Activated CD4-positive, CD25-positive, alpha-beta regulatory T cell (primary cell): ENCODE measurements at places on chromosomes 6 and 20.

- peak; percentile 18 for DNase-seq
These were observed 381 bp downstream of the MAP3K7 start for GRCh38 chr6:90586546-90586835.

DNA sequence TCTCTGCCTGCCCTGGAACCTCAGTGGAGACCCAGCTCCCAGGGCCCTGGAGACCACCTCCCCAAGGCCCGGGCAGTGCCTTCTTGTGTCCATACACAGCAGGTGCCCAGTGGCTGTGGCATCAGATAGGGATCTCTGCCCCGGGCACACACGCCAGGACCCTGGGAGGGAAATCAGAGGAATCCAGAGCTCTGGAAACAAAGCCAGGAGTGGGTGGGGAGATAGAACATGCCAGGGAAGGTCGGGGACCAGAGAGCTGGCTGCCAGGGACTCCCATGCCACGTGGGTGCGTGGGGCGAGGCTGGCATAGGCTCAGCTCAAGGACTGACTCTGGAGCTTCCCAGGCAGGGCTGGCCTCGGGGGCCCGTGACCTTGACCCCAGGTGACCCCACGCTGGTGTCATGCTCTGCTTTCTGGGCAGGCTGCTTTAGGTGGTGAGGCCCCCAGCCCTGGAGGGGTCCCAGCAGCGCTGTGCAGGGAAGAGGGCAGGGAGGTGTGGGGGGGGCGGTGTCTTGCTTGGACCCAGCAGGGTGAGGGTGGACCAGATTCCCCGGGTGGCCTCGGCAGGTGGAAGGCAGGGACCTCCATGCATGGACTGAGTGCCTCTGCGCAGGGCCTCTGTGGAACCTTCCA is 17.6 kb upstream of the GATA5 start:
- no peak for DNase-seq

DNA sequence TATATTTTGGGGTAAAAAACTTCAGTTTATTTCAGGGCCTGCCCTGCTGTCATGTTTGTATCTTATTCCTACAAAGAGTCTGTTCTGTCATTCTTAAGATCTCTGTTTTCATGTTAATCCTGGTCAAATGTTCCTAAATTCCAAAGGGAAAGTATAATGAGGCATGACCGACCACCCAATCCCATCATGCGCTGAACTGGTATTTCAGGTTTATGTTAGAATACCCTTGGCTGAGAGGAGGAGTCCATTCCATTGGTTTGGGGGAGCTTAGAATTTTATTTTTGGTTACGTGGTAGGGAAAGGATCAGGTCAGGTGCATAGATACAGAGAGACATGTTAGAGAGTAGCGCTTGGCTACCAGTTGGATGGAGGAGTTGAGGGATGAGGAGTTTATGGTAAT is 25.7 kb downstream of the CFAP61 start:
- no peak for DNase-seq

DNA sequence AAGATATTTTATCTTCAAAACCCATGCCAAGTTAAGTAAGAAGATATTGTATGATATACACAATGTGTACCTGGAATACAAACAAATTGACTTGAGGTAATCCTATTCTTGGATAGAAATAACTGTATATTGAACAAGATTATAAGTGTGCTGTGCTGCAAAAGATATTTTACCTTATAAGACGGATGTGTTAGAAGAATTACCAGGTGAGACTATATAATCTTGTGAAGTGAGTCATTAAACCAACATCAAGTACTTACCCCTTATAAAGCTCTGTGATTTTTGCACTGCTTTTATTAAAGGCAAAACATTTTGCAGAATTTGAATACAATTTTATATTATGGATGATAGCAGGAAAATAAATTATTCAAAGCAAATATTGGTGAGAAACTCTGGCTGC is 570.0 kb downstream of the MMUT start:
- no peak for DNase-seq

DNA sequence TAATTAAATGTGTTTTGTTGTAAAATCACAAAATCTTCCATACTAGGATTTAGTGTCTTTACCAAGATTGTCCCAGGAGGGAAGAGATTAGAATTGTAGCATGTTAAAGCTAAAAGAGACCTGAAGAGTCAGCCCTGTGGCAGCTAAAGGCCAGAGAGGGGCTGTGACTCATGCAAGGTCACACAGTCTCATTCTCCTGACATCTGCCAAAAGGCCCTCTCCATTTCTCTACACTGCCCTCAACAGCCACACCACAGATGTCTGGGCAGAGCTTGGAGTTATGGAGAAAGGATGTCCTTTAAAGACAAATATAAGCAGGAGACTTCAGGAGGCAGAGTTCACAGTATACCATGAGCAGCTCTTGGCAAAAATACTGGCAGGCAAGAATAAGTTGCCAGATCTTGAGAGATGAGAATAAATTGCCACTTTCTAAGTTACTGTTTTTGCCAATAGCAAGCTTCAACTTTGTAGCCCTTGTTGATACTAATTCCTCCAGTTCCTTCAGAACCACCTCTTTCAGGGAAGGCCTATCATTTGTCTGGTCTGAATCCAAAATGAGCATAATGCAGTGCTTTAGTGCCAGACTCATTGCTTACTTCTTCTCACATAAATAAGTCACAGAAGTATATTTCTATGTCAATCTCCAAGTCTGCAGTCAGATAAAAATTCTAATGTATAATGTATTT is 41.7 kb downstream of the AKIRIN2 start:
- DNase-seq: no peak

DNA sequence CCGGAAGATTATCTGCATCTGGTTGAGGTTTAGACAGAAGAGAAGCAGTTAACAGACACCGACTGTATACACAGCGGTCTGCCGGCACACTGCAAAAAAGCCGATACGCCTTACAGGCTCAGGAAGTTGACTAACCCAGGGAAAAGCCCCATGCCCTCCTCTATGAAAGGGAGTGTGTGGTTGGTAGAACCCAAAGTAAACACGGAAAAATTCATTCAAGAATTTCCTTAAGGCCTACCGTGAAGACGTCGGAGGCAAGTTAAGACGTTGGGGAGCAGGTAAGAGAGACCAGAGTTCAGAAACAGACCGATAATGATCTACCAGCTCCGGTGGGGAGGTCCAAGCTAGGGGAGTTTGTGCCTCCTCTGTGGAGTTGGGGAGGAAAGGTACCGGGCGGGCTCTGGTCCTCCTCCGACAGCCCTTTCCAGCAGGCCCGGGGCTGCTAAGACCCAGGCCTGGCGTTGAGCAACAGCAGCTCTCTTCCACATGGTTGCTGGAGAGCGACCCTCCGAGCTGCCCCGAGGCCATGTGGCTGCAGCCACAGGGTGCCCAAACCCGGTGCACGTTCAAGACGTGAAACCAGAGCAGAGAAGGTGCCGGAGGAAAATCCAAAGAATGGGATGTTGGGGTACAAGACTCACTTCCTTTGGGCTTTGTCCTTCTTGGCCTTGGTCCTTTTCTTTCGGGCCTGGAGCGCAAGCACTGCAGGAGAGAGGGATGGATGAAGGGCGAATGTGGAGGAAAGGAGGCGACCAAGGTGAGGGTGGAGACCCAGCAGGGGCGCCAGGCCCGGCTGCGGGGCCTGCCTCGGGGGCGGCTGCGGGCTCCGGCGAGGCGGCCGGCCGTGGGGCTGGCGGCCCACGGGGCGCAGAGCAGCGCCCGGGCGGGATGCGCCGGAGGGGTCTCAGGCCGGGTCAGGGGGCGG is 809 bp downstream of the SRPK1 start:
- no peak for DNase-seq

- no peak for DNase-seq
These were observed 37.2 kb upstream of the PLCB1 start for GRCh38 chr20:8094850-8095249.

DNA sequence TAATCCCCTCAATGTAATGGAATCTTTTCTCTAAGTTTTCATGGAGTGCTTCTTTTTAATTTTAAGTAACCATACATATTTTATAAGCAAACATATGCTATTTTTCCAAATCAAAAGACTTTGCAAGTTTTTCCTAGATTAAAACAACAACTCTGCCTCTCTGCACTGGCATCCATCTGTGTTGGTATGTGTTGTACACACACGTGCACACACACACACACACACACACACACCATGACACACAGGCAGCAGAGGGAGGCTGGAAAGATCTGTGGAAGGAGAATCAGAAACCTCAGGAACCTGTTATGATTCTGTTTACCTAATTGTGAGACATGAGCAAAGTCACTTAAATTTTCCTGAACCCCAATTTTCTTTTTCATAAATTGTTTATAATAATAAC is 295.0 kb upstream of the PRDM1 start:
- DNase-seq: no peak

- DNase-seq: no peak
These were observed 233.6 kb upstream of the ASCC3 start for GRCh38 chr6:101114703-101115102.

- DNase-seq: peak; percentile 41
These were observed at the start of gene RBBP9 for GRCh38 chr20:18496740-18497592. RBBP9 (minus strand) TSS chr20:18497225; CDS start chr20:18497167, 58 bp downstream.

DNA sequence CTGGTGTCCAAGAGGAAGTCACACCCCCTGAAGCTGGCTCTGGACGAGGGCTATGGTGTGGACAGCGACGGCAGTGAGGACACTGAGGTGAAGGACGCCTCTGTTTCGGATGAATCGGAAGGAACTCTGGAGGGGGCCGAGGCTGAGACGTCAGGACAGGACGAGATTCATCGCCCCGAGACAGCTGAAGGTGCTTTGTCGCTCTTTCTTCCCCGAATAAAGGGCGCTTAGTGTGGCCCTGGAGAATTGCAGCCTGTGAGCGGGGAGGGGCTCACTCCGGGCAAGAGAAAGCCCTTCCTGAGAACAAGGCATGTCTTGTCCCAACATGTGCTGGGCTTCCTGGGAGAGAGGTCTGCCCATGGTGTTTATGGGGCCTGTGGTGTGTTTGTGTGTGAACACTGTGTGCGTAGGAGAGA is 41.4 kb downstream of the MYT1 start:
- DNase-seq: no peak

GRCh38 chr20:35559042-35559693 is 17.3 kb downstream of the ERGIC3 start:
- DNase-seq: no peak

GRCh38 chr20:11195899-11196558 is 522.2 kb upstream of the JAG1 start:
- DNase-seq: no peak

DNA sequence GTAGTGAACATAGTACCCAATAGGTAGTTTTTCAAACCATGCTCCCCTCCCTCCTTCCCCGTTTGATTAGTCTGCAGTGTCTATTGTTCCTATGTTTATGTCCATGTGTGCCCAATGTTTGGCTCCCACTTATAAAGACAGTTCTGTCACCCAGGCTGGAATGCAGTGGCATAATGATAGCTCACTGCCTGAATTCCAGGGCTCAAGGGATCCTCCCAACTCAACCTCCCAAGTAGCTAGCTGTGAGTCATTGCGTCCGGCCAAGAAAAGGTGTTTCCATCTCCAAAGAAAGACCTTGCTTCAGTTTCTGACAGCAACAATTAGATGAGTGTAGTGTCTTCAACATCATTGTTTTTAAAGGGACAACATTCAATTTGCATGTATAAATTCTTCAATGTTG is 131.1 kb upstream of the CEP162 start:
- no peak for DNase-seq

DNA sequence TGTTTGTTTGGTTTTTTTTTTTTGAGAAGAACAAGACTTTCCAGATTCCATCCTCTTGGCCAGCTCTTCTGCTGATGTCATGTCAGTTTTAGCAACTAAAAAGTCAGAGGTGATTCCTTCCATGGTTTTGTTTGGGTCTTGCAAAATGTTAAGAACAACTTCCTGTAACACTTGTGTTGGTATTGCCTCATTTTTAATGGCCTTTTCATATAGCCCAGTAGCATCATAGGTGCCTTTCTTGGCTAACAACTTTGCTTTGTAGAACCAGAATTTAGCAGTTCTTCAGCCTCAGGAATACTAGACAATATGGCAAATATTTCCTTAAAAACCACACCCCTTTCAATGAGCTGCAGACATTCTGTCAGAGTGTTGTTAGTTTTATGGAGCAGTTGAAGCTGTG is 99.5 kb upstream of the SIRPG start:
- no peak for DNase-seq

GRCh38 chr6:158706369-158706982 is 56.6 kb downstream of the SYTL3 start:
- no peak for DNase-seq

GRCh38 chr20:5714261-5715041 is 35.8 kb upstream of the SHLD1 start:
- peak; percentile 53 for DNase-seq

DNA sequence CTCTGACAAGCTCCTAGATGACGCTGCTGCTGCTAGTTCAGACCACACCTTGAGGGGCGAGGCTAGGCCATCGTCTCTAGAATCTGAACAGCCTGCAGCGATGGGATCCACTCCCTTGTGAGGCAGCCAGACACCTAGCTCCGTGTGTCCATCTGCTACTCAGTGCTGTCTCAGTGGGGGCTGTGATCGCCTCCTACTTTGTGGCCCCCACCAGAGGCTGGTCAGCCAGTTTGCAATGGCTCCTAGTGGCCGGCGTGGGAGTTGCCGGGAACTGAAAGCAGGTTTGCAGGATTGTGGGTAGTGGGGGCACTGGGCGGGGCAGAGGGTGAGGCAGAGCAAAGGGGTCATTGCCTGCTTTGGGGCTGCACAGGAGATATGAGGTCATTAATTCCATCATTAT is 2.8 kb downstream of the CCN5 start:
- DNase-seq: no peak

GRCh38 chr20:33969563-33969962 is 24.1 kb upstream of the RALY start:
- no peak for DNase-seq

DNA sequence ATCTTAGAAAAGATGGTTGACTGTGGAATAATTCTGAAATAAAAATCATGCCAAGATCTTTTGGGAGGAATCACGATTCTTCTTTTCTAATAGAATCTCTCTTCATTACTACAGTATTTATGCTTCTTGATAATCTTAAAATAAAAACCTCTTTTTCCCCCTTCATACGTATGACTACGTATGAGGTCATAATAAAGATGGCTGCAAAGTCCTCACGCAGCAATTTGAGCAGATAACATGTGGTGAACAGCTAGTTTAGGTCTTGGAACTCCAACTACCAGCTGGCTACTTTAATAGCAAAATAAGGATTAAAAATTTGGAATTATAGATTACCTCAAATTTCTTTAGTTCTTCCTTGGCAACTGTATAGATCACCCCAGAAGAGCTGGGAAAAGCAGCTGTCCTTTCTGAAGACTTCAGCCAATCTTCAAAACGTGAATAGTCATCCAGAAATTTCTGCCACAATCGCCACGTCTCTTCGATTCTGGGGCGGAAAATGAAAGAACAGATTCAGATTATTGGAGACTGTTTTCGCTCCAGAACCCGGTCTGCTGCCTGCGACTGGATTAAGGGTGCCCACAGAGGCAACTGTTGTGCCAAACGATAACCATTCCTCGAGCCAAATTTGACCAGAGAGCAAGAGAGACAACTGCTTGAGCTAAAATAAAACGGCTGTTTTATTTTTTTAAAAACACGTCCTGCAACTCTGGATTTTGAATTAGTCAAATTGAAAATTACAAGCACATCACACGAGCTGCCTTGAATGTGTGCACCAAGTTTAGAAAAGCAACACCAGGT is 347.3 kb downstream of the ESR1 start:
- DNase-seq: no peak

- no peak for DNase-seq
These were observed 86.7 kb upstream of the NEDD9 start for GRCh38 chr6:11318835-11319813.
